ENCODE measurements at places on chromosomes 2 and 18.
A peak's percentile ranks its signal among the peaks of the same experiment; 100 is the strongest.

DNA sequence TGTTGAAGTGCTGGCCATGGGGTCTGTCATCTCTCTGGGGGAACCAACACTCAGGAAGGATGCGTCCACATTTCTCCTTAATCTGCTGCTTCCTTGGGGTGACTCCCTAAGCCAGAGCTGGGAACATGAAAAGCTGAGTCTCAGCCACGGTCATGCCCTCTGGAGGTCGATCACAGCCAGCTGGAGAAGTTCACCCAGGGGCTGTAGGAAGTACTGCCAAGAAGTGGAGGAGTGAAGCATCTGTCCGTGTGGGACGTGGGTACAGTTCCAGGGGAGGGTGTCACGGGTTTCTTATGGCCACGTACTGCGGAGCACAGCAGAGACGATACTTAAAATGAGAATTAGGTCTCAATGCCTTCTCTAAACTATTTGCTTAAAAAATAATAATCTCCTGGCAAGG is 42.4 kb upstream of the IGFBP2 start:
- no peaks in the 10 kb centered on the region for H3K36me3 ChIP-seq
- peaks cover 4% of the 10 kb centered on the region for H3K27me3 ChIP-seq

DNA sequence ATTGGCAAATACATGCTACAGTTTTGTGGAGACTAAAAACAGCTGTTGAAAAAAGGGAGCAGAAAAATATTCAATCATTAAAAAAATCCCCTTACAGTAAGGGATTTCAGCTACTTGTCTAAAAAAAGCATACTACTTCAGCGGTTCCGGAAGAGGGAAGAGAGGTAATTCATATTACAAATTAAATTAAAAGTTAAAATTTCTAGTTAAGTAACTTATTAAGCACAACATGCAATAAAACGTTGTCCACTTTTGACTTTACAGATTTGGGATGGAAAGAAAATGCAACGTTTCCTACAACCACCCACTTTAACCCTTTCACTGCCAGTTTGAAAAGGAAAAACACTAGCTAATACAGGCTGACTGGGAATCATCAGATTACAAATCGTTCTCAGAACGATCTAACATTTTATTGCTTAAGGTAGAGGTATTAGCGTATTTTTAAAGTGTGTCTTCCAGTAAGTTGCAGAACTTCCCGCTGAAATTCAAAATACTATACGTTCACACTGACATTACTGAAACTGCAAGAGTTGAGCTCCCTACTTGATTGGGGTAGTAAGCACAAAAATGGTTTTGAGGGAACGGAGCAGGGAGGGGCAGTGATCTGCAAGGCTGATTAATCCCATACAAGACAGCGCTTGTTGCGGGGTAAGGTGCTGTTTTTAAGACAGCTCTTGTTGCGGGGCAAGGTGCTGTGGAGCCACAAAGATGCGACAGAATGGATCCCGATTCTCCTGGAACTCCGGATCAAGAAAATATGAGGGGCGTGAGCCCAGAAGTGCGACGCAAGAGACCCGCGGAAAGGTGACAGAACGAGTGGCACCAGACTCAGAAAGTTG is 743 bp downstream of the HADHA start:
- H3K36me3 ChIP-seq = no peaks in the 10 kb centered on the region
- H3K4me3 ChIP-seq = peak overlapping the region; percentile 84
- H3K27ac ChIP-seq = peak overlapping the region; percentile 88
- DNase-seq = peak; percentile 50

DNA sequence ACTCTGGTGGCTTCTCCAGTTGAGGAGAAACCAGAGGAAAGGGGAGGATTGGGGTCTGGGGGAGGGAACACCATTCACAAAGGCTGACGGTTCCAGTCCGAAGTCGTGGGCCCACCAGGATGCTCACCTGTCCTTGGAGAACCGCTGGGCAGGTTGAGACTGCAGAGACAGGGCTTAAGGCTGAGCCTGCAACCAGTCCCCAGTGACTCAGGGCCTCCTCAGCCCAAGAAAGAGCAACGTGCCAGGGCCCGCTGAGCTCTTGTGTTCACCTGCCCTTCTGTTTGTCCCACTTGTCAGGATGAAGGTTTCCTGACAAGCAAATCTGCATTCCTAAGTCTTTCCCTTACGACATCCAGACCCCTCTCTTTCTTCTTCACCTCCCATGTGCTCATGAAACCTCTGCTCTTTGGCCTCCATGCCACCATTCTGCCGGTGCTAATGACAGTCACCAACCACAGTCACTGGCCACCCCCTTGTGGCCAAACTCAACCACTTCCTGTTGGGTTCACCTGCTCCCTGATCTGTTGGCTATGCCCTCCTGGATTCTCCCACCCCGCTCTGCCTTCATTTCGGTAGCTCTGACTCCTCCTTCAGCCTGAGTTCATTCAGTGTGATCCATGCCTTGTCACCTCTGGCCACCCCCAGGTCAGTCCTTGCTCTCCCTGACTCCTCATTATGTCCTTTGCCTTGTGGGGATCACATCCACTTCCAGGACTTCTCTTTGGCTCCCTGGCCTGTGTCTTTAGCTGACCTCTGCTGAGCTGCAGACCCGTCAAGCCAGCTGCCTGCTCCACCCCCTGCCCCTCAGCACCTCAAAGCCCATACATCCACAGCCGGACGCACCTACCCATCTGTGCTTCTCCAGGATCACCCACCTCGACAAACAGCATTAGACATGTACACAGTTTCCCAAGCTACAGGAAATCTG is 17.6 kb downstream of the EMX1 start:
- H3K4me1 ChIP-seq = no peaks in the 10 kb centered on the region
- no peak for DNase-seq
- peaks cover 20% of the 10 kb centered on the region for H3K27me3 ChIP-seq
- no peaks in the 10 kb centered on the region for H3K36me3 ChIP-seq

DNA sequence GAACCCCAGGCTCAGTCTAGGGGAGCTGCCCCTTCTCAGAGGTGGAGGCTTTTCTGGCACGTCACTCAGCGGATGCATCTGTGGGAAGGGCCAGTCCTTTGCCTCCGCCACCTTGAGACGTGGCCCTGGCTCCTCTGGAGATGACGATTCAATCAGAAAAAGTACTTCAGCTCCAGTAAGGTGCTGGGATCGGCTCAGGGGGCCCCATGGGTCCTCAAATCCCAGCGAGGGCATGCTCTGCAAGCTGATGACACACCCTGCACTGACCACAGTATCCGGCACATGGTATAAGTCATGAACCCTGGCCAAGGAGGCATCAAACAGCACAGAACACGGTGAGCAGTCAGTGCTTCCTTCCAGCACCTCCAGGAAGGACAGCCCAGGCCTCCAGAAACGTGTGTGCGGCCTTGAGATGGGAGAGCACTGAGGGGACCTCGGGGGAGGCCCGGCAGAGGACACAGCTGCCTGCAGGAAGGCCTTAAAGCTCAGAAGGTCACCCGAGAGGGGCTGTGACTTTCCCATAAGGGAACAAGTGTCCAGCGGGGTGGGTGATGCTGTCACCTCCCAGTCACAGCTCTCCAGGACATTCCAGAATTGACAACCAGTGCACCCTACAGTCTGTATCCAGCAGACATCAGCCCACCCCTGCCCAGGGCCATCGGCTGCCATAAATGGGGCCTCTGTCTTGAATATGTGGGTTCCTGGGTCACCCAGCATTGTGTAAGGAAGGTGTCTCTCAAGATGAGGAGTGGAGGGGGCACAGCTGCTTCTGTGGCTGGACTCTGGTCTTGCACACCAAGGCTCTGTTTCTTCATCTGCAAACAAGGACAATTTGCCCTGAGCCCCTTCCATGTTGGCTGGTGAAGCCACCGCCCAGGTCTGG is 205.8 kb downstream of the NDUFA10 start:
- no peaks in the 10 kb centered on the region for H3K27me3 ChIP-seq
- H3K4me3 ChIP-seq = no peak overlapping the region
- DNase-seq = no peak

DNA sequence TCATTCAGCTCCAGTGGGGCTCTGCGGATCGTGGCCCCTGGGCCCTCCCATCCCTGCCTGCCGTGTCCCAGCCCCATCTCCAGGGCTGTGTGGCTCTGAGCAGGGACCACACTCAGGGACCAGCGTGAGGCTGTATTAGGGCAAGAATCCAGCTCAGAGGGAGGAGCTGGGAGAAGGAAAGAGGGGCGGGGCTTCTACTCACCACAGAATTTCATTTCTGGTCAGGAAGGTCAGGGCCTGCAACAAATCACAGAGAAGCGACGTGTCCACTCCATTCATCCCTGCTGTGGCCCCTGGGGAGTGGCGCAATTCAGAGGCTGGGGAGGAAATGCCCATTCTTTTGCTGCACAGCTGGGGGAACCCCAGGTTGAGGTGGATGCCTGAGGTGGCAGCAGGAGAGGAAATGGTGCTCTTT is 828 bp downstream of the CIB4 start:
- no peak overlapping the region for H3K4me3 ChIP-seq
- DNase-seq = peak; percentile 70
- H3K4me1 ChIP-seq = no peaks in the 10 kb centered on the region
- H3K36me3 ChIP-seq = no peaks in the 10 kb centered on the region
- no peak overlapping the region for H3K27ac ChIP-seq
- H3K27me3 ChIP-seq = peaks cover 21% of the 10 kb centered on the region

DNA sequence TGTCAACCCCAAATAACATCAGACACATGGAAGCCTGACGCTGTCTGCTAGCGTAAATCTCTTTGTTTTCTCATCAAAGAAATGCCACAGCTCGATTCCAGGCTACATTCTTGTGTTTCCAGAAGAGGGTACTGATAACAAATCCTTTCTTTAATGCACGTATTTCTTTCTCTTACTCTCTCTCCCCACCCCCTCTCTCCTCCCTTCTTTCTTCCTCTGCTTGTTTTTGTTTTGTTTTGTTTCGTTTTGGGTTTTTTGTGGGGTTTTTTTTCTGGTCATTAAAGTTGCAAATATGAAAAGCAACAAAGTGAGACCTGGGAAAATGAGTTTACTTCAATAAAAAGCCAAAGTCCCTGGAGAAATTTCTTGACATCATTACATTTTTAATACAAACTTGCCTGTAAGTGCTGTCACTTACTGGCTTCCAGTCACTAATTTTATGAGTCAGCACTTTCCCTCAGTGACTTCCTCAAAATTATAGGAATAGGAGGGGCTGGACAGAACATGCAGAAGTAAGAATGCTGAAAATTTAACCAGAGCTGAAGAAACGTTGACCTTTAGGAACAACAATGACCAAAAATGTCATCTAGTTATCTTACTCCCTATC is 106.7 kb upstream of the NABP1 start:
- H3K4me3 ChIP-seq = no peak overlapping the region
- peaks cover 2% of the 10 kb centered on the region for H3K4me1 ChIP-seq
- H3K36me3 ChIP-seq = no peaks in the 10 kb centered on the region
- no peaks in the 10 kb centered on the region for H3K27me3 ChIP-seq
- DNase-seq = peak; percentile 80
- no peak overlapping the region for H3K27ac ChIP-seq
